Endothelial cell (in vitro differentiated cells): ENCODE measurements at places on chromosomes 4 and X.

DNA sequence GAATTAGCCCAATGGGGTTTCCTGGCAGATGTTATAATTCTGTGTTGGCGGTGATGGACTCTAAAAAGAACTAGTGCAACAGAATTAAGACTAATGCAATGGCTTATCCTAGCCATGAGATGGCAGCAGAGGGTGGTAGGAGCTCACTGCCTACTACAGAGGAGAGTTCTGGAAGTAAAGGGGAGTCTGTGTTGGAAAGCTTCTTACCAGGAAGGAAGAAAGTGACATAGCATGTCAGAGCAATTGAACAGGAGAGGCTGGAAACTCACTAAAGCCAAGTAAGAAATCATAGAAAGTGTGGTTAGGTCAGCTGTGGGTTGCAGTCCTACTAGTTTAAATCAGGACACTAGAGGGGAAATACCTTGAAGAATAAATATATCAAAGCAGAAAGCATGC lies 6.3 kb upstream of the TRPC5OS start:
- peak; percentile 37 for DNase-seq

- no peak for DNase-seq
These were observed 13.0 kb upstream of the CXCL2 start for GRCh38 chr4:74111990-74112389.

DNA sequence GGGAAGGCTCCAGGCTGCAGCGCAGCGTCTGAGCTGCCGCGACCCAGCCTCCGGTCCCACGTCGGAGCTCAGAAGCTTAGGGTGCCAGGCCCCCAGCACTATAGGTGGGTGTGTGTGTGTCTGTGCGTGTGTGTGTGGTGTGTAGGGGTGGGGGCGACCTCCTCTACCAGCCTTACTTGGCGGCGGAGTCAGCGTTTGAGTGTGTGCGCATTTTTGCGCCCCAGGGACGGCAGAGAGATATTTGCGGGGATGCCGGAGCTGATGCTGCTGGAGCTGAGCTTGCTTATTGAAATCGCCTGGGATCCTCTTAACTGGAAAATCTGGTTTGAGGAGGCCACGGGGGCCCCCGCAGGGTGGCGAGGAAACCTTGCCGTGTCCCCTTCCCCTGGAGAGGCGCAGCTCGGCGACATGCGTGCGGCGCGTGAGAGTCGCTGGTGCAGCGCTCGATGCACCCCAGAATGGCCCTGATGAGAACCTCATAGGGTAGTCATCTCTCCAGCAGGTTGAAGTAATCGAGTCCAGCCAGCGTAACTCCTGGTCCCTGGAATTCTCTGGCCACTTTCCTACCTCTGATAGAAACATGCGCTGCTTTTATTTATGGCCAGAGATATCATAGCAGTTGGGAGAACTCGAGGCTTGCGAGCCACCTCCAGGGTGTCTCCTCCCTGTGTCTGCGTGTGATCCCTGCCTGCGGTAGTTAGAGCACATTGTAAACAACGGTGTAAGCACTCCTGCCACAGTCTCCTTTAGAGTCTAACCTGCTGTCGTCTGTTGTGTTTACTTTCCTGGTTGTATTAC lies 2.7 kb downstream of the ADGRL3 start:
- peak; percentile 22 for DNase-seq

- no peak for DNase-seq
These were observed 11.4 kb upstream of the NYX start for GRCh38 chrX:41435708-41436107.

- DNase-seq: no peak
These were observed 49.8 kb downstream of the PTTG2 start for GRCh38 chr4:38009949-38010348.

DNA sequence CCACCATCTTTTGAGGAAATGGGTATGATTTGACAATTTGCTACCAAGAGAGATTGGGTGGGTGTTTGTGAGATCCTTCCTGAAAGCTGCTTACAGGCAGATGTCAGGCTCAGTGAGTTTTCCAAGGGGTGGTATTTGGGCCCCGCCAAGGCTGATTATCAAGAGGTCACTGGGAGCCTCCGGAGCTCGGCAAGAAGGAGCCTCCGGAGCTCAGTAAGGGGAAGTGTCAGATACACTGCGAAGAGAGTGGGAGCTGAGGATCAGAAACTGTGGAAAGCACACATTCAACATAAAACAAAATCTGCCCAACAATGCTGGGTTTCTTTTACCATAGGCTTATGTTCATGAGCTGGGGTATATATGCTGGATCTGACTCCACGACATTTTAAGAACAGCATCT lies 714 bp downstream of the RTL3 start:
- DNase-seq: no peak

DNA sequence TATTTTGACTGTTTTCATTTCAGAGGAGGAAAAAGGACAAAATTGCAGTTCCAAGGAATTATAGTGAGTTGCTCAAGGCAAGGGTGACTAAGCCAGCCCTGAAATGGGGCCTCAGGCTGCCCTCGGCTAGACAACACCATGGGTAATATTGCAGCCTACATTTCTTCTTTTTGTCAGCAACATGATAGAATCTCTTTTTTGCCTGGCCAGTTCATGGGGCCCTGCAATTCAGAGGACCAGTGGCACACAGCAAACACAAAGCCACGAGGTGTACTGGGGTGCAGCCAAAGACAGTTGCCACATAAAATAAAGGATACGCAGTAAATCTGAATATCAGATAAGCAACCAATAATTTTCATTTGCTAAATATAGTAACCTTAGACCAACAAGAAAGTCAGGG lies 41.8 kb downstream of the RBM47 start:
- no peak for DNase-seq
